ENCODE measurements at places on chromosomes 3 and 15.

GRCh38 chr15:92629975-92630626, 25.5 kb downstream of the FAM174B start:
- DNase-seq = no peak

DNA sequence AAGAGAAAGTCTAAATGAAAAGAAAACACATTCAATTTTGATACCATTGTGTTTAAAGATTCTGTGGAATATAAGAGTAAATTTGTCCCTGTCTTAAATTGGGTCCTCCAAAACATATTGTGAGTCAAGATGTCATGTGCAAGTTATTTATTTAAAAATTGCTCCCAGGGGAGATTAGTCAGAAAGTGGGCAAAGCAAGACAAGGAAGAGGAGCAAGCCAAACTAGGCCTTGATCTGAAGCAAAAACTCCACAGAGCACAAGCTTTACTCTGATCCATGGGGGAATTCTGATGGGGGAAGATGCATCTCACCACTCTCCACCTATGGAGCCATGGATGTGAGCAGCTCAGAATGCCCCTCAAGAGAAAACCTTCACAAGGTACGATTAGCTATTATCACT, 342.8 kb upstream of the IL12A start:
- no peak for DNase-seq

DNA sequence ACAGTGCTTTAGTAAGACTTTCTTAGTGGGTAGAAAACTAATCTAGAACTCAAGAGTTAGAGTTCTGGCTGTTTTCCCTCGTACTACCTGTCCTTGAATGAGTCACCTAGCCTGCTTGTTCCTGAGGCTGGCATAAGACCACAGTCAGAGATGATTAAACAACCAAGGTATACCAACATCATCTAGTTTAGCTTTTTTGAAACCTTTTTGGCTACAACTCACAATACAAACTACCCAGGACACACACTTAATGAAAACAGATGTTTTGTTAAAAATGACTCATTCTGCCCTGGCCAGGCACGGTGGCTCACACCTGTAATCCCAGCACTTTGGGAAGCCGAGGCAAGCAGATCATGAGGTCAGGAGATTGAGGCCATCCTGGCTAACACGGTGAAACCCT, 4.6 kb downstream of the MCCC1 start:
- no peak for DNase-seq

- DNase-seq = peak; percentile 58
Observed at GRCh38 chr15:39685999-39686613, 96.5 kb downstream of the FSIP1 start.

DNA sequence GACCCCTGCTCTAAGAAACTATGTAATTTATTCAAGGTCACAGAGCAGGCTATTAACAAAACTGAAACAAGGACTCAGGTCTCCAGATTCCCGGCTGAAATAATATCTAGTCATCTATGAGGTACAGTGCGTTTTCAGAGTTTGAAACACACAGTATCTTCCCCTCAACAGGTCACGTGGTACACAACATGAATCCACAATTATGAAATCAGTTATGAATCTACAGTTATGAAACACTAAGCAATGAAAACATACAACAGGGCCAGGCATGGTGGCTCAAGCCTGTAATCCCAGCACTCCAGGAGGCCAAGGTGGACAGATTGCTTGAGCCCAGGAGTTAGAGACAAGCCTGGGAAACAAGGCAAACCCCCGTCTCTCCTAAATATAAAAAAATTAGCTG, 72.7 kb downstream of the FSIP1 start:
- DNase-seq = no peak

GRCh38 chr3:42493798-42494151, 8.7 kb upstream of the VIPR1 start:
- DNase-seq = no peak

DNA sequence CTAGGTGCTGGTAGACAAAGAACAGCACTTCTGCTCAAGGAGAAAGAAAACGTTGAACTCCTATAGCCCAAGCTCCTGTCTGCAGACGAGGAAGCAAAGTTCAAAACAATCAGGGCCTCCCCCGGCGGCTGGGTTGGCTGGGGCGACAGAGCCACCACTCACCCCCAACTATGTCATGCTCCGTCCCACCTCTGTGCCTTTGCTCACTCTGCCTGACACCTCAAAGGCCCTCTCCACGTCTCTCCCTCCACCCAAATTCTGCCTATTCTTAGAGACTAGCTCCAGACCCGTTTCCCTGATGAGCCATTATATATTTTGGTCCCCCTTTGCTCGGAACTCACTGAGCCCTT, 304.3 kb downstream of the TLE3 start:
- DNase-seq = no peak

- DNase-seq = peak; percentile 16
Observed at GRCh38 chr3:144127014-144127413, 155.4 kb downstream of the DIPK2A start.

DNA sequence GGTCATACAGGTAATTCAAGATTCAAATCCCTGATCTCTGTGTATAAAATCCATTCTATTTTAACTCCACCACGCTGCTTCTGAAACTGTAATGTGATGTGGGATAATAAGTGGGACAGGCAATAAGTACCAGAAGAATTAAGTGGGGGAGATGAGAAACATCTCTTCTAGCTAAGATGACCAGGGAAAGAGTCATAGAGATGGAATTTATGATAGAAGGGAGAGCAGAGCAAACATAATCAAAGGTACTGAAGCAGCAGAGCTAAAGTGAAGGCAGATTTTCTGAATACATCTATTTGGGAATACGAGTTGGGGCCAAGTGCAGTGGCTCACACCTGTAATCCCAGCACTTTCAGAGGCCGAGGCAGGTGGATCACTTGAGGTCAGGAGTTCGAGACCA, 4.9 kb downstream of the MRPL47 start:
- DNase-seq = no peak

DNA sequence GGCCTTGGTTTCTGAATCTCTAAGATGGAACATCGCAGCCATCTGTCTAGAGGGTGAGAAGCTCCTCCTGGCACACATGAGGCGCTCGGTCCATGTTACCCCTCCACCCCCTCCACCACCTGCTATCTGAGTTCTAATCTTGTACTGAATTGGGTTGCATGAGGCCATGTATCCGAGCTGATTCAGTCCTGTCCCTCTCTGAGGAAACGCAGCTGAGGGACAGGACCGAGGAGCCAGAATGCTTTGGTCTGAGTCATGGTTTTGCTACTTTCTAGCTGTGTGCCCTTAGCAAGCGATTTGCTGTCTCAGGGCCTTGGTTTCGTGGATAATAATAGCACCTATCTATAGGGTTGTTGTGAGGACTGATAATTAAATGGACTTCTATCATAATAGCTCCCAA, 87.8 kb upstream of the SEC13 start:
- DNase-seq = peak; percentile 40

GRCh38 chr3:44661189-44661588, 12.7 kb downstream of the ZNF35 start:
- no peak for DNase-seq

DNA sequence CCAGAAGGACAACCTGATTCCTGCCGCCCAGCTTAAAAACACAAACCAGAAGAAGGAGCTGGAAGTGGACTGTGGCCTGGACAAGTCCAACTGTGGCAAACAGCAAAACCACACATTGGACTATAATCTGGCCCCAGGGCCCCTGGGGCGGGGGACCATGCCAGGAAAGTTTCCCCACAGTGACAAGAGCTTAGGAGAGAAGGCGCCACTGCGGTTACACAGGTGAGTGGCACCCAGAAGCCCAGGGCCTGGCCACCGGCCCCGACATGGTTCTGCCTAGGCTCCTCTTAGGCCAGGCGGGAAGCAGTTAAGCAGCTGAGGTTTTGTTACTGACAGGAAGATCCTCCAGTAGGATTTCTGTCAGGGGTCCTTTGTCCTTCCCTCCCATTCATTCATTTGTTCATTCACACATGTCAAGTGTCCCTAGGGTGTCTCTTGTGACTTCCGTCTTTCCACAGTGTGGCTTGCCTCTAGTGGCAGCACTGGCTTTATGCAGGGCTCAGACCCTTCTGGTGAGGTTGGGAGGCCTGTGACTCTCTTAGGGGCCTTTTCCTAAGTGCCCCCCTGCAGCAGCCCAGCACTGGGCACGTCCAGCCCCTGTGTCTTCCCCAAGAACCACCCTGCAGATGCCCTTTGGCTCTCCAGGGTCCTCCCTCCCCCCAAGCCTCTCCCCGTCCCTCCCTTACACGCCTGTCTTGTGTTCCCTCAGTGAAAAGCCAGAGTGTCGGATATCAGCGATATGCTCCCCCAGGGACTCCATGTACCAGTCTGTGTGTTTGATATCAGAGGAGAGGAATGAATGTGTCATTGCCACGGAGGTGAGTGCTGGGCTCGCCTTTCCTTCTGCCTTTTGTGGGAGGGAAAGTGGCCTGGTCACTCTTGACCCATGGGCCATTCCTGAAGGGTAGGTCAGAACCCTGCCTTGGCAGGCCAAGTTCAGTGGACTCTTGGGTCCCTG, 7.8 kb downstream of the DLL4 start:
- peak; percentile 66 for DNase-seq

GRCh38 chr3:57948080-57948671, 60.0 kb upstream of the FLNB start:
- DNase-seq = no peak

DNA sequence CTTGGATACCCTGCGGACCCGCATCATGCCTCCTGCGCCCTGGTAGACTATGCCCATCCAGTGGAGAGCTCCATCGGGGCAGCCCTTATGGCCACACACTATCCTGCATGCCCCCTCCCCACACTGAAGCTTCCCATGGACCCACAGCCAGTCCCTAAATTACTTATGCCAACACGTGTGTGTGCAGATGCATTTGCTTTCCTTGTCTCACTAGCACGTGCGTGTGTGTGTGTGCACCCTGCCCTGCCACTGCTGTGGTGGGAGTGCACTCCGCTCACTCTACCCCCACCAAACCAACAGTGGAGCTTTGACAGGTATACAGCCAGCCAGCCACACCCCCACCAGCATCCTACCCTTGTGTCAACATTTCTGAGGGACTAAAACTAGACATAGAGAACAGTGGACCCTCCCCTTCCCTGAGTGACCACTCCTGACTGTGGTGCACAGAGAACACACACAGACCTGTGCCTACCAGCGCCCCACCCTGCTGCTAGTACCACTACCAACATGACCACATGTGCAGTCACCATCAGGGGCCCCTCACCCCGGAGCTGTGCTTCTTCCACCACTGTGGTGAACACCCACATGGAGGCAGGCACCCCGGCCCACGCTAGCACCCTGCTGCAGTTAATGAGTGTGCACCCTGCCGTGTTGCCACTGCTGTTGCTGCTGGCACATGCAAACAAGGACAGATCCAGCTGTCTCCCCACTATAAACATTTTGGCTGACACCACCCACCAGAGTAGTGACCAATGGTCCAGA, 310.8 kb downstream of the GABRB3 start:
- no peak for DNase-seq

DNA sequence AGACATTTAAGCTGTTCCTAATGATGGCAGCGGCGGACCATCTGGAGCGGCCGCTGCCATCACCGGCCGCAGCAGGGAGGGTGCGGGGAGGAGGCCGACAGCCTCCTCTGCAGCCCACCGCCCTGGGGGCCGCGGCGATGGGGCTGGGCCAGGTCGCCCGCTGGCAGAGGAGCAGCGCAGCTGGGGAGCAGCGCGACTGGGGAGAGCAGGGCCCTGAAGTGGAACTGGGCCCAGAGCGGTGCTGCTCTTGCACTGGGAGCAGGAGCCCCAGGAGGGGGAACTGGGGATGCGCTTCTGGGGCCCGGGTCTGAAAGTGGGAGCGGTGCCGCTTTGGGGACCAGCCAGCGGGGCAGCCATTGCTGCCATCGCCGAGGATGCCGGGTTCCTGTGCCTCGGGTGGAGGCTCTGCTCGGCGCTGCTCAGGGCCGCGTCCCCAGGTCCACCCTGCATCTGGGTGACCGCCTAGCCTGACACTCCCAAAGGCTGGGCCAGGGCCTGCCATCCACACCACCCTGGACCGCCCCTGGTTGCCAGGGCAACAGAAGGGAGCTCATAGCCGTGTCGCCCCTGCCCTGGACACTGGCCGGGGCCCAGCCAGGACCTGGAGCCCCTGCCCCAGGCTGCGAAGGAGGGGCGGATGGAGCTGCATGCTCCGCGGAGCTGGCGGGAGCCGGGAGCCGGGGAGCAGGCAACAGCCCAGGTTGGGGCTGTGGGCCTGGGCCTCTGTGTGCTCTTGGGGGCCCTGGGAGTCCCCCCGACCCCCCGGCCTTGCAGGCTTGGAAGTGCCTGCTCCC, 15.5 kb upstream of the PLA2G4E start:
- no peak for DNase-seq

DNA sequence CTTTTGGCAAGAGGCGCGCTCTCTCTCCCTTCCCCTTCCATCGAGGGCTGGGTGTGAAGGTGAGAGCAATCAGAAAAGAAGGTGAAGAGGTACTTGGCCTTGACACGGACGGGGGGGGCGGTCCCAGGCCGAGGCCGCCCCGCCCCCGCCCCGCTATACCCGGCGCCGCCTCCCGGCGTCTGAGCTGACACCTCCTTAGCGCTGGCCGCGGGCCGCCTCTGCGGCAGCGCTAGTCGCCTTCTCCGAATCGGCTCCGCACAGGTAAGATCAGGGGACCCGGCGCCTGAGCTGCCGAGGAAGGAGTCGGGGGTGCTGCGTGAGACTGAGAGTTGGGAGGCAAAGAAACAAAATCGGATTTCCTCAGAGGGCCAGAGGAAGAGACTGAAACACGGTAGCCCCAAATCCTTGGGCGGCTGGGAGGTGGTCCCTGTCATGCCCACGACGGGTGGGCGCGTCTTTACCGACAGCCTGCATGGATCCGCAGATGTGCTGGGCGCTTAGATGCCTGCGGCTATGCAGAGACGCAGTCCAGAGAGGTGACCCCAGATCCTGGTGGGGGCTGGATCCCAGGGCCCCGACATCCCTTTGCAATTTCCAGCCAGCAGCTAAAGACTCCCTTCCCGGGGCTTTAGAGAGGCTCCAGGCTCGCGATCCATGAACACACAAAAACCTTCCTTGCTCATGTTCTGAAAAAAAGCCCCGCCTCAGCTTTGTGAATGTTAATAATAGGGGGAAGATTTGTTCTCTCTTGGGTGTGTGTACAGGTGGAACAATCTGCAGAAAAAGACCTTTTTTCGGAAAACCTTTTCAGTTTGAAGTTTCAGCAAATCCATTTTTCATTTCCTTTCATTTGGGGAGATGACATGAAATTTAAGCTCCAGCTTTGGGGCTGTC, at the start of gene ENTPD3:
ENTPD3 (plus strand) TSS at position 184 of the 894 bp plus-strand sequence. CDS start 874 bp downstream, outside the sequence.
- DNase-seq = no peak

DNA sequence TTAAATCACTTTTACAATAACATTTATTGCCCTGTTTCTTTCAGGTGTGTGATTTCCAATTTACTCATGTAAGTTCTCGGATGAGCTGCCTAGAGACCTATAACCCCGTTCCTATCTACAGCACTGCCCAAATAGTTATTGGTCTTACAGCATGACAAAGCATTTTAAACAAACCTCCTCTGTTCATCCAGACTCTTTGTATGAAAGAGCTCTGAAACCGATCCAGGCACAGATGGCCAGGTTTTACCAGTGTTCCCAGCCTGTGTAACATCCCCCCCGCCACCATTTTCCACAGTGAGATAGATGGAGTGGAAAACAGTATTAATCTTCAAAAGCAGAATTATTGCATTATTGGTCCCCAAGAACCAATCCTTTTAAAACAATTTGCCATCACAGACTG, 59.0 kb upstream of the SPTSSB start:
- DNase-seq = no peak

GRCh38 chr3:132399054-132399929, 18.0 kb upstream of the DNAJC13 start:
- peak; percentile 56 for DNase-seq
